Epithelial cell of esophagus (primary cell): ENCODE measurements at places on chromosomes 3 and 15.
A peak's percentile ranks its signal among the peaks of the same experiment; 100 is the strongest.

GRCh38 chr3:120470870-120471269 is 20.1 kb upstream of the FSTL1 start:
- DNase-seq = peak; percentile 29

GRCh38 chr3:40971191-40972168 is 227.8 kb upstream of the CTNNB1 start:
- peak; percentile 87 for DNase-seq

- DNase-seq = no peak
Measured at GRCh38 chr3:47339951-47340350, 40.9 kb upstream of the PTPN23 start.

- no peak for DNase-seq
Measured at GRCh38 chr3:119597548-119598288, at the start of gene PLA1A. PLA1A (plus strand) TSS chr3:119597885; CDS start chr3:119597914, 29 bp downstream.
